CMK (cell line): ENCODE measurements at places on chromosomes 13 and 19.

DNA sequence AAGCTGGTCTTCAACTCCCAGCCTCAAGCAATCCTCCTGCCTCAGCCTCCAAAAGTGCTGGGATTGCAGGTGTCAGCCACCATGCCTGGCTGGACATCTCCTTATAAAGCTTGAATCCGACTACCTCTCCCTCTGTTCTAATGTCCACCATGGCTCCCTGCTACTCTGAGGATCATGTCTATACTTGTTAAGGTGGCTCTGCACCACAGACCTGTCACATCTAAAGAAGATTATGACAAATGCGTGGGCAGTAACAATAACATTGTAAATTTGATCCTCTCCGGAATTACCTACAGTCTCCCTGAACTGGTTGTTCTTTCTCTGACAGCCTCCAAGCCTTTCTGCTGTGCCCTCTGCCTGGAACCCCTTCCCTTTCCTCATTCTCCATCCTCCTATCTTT, 1.8 kb downstream of the NXNL1 start:
- no peak for DNase-seq

GRCh38 chr19:42129399-42130253, 2.6 kb downstream of the POU2F2 start:
- no peak for DNase-seq

GRCh38 chr19:49216071-49216470, 58.5 kb downstream of the TRPM4 start:
- DNase-seq = no peak

- no peak for DNase-seq
These were observed 8.9 kb upstream of the GDF15 start for GRCh38 chr19:18377026-18377425.

DNA sequence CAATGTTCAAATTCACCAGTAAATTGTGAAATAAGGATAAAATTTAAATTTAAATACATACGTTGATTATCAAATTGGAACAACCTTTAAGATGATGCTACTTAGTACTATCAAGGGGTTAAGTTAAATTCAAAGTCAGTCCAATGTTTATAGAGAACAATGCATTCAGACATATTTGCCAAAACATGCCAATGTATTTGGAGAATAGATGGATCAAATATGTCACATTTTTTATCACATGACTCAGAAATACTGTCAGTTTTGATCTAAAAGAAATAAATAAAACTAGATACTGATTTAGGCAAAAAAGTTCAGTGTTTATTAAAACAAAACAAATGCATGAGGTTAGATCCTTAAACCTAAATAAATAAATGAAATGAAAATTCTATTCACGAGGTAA, 281.2 kb downstream of the SLITRK5 start:
- DNase-seq = no peak

DNA sequence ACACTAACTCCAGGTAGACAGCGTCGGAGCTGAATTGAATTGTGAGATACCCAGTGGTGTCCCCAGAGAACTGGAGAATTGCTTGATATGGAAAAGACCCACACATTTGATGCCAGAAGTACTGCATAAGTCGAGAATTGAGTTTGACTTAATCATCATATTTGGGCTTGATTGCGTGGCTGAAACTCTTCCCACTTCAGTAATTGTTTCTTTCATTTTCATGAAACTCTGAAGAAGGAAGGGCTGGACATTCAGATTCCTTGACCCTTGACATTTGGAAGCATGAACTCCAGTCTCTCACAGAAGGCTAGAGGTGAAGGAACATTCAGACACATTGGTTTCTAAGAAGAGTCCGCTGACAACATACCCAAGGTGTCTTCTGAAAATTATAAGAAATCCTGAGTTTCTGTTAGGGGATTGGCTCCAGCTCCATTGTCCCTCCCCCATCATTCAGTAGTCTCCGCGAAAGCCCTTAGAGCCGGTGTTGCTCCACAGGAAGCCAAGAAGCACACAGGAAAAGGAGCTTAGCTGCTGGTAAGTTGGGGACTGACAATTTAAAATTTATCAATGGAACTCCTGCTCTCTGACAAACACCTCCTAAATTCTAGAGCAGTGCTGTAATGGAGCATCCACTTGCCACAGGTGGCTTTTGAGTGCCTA, at the start of gene FPR2:
FPR2 (plus strand) TSS at position 484 of the 660 bp plus-strand sequence. CDS start 7,479 bp downstream, outside the sequence.
- DNase-seq = no peak

DNA sequence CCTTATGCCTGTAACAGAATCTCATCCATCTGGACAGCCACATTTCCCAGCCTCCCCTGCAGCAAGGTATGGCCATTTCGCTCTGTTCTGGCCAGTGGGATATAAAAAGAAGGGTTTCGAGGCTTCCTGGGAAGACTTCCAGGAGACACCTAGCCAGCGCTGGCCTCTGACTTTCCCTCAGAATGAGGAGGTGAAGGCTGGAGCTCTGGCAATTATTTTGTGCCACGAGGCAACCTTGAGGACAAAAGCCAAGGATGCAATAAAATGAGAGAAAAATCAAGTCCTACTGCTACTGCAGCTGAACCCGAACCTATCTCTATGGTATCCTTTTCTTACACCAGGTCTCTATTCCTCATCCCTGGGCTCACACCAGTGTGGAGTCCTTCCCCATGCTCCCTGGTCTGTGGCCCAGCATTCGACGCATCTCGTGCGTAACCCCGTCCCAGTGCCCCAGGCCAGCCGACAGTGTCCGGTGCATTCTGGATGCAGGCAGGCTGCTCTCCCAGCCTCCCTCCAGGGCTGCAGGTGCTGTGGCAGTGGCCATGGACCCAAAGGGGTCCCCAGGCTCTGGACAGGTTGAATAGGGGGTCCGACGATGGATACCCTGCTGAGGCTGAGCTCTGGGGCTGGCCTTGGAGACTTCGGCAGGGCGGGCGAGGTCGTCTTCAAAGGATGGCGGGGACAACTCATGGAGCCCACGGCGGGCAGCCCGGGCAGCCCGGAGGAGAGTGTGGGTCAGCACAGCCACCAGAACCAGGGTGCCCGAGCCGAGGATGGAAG, 12.2 kb downstream of the TMEM221 start:
- DNase-seq = no peak

DNA sequence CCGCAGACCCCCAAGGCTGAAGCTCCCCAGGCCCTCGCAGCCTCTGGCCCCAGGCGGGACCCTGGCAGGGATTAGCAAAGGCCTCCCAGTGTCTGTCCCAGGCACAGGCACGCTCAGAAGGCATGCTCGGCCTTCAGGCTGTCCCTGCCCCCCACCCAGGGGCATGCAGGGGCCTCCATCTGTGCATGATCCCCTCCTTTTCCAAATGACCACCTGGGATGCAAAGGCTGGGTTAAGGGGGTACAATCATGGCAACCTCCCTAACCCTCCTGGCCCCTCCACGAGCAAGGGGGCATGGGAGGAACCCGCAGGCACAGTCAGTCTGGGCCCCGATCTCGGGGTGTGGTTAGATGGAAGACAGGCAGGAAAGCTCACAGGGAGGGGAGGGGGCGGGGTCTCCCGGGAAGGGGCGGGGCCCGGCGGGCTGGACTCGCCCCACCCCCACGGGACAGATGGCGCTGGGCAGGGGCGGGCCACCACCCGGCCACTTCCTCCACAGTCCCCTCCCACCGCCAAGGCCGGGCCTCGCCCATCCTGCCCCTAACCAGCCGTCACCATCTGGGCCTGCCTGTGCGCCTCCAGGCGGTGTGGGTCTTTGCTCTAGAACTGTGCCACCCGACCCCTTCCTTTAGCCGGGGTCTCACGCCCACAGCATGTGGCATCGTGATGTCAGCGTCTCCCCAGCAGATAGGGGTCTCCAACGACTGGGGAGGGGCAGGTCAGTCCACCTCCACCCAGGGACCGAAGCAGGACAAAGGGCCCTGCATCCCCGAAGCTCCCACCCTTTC, 7.0 kb upstream of the REXO1 start:
- peak; percentile 85 for DNase-seq

- DNase-seq = no peak
These were observed 28.9 kb upstream of the CYSLTR2 start for GRCh38 chr13:48624858-48625257.

DNA sequence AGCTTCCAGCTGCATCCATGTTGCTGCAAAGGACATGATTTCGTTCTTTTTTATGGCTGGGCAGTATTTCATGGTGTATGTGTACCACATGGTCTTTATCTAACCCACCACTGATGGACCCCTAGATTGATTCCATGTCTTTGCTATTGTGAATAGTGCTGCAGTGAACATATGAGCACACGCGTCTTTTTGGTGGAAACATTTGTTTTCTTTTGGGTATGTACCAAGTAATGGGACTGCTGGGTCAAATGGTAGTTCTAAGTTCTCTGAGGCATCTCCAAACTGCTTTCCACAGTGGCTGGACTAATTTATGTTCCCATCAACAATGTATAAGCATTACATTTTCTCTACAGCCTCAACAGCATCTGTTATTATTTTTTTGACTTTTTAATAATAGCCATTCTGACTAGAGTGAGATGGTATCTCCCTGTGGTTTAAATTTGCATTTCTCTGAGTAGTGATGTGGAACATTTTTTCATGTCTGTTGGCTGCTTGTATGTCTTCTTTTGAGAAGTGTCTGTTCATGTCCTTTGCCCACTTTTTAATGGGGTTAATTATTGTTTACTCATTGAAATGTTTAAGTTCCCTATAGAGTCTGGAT, 6.8 kb upstream of the UBE2L5 start:
- DNase-seq = no peak

GRCh38 chr13:31756346-31756745, 17.0 kb downstream of the RXFP2 start:
- DNase-seq = no peak

GRCh38 chr13:21673539-21673788, 2.6 kb downstream of the FGF9 start:
- DNase-seq = no peak

- DNase-seq = no peak
These were observed 15.8 kb upstream of the CLASRP start for GRCh38 chr19:45023048-45023447.

DNA sequence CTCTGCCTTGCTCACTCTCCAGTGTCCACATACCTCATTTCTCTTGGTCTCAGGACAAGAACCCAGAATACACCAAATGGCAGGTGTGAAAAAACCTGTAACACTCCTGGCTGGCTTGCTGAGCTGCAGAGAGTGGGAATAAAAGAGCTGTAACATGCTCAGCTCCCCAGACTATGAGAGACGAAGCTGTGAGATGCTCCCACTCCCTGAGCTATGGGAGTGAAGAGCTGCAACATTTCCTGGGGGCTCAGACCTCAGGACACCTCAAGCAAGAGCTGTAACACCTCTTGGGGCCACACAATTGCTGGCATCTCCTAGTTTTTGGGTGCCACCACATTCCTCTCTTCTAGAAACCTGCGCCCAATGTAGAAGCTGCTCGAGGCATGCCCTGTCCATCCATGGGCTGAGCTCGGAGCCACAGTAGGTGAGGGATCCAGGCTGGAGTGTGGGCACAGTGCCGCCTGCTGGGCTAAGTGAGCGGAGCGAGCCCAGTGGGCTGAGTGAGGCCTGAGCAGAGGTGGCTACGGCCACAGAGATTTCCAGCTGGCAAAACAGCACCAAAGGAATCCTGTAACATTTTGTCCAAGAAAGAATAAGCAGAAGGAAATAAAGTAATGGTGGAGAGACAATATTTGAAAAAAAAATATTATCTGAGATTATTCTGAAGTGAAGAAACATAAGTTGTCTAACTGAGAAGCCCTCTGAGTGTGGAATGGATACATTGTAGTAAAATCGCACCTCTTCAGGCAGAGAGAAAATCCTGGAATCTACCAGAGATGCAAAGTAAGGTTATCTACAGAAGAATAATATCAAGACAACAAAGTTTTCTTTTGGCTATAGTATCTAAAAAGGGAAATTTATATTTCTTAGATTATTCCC, 186.2 kb upstream of the PCDH9 start:
- no peak for DNase-seq

GRCh38 chr13:97341135-97341534, 92.8 kb upstream of the RAP2A start:
- DNase-seq = no peak

- no peak for DNase-seq
These were observed 108.2 kb downstream of the GNG7 start for GRCh38 chr19:2594319-2594718.

DNA sequence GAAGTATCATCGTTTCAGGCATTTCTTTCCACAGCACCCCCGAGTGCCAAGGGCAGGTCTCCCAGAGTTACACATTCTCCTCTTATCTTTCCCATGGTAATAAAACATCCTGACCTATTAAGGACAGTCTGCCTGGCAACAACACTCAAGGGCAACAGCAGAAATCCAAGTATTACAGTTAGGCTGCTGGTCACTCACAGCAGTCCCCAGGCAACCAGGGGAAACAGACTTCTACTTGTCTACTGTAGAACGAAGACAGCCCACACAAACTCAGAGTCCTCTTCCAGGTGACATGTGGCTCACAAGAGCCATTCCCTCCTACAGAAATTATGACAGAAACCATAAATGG, 24.3 kb downstream of the RCBTB1 start:
- no peak for DNase-seq

- no peak for DNase-seq
These were observed 229.8 kb upstream of the IPO5 start for GRCh38 chr13:97723655-97724054.

DNA sequence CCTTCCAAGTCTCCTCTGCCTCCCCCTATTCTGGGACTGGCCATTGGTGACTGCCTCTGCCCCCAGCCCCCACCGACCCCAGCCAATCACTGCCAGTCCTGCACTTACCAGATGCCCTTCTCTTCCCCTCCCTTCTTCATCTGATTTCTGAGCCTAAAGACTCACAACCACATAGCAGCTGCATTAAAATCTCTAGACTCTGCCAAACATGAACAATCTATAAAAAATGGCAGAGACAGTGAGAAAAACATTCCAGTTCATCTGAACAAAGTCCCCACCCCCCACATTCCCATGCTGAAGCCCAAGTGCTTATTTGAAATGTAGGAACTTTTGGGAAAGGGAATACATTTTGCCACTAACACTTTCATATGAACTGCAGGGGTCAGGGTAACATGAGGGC, 60.8 kb downstream of the KCTD12 start:
- DNase-seq = no peak

- no peak for DNase-seq
These were observed 145.2 kb upstream of the VSTM2B start for GRCh38 chr19:29380581-29380980.

GRCh38 chr13:104006625-104007075, 940.4 kb upstream of the SLC10A2 start:
- no peak for DNase-seq

- DNase-seq = peak; percentile 67
These were observed 25.7 kb downstream of the SH3GL1 start for GRCh38 chr19:4374498-4375163.

GRCh38 chr13:112956571-112957294, 12.3 kb upstream of the MCF2L start:
- no peak for DNase-seq

- DNase-seq = no peak
These were observed 32.1 kb downstream of the C1QTNF9 start for GRCh38 chr13:24341439-24341838.
